ENCODE measurements at places on chromosomes 5 and 9.
A peak's percentile ranks its signal among the peaks of the same experiment; 100 is the strongest.

GRCh38 chr5:39494107-39494510 lies 69.3 kb upstream of the DAB2 start:
- no peak for DNase-seq

DNA sequence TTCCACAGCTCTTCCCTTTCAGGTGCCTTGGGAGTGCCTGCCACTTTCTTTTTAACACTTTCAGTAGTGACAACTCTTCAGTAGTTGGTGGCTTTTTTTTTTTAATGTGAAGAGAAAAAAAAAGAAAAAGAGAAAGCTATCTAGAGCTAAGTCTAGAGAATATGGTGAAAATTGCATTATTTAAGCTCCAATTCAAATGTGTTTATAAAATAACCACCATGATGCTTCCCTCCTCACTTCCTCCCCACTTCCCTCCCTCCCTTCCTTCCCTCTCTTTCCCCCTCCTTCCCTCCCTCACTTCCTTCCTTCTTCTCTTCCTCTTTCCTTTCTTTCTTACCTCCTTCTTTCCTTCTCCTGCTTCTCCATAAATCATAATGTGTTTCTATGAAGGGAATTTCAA lies 456.7 kb upstream of the ACTBL2 start:
- DNase-seq: no peak

DNA sequence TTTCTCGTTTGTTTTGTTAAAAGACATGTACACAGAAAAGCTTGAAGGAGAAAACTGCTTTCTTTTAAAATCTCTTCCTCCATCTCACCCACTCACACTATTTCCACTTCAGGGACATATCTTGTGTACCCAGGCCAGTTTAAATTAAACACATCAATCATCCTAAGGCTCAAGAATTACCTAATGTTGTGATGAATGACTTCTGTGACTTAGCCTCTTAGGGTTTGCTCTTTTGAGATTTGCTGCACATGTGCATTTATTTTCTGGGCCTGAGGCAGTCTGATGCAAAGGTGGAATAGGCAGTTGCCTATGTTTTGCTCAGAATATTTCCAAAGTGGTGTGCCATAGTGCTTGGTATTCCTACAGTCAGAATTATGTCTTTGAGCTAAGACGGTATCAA lies 439.9 kb upstream of the CHD1 start:
- no peak for DNase-seq

GRCh38 chr5:73853091-73853490 lies 227.1 kb downstream of the ARHGEF28 start:
- DNase-seq: no peak

GRCh38 chr5:138538943-138539627 lies 4.0 kb downstream of the ETF1 start:
- no peak for DNase-seq

DNA sequence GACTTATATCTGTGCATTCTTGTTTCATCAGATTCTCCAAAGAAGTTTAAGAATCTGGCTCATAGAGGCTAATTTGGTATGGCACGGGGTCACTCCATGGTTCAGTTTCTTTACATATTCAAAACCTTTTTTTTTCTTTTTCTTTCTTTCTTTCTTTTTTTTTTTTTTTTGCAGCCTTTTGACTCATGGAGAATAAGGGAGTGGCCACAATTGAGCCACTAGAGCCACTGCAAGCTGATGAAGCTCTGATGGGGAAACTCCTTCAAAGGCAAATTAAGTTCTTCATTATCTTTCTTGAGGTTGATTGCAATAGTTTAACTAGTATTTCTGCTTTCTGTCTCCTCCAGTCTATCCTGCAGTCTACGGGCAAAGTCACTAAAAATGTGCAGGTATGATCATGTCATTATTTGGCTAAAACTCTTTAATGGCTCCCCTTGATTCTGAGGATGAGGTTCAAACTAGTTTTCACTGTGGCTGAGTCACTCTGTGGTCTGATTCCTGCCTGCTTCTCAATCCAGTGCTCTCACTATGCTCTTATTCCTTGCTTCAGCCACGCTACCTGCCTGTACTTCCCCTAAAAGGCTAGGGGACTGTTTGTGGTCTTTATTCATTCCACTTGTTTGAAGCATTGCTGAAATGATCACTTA lies 93.5 kb upstream of the RIOK2 start:
- no peak for DNase-seq

- no peak for DNase-seq
Observed at GRCh38 chr9:134033516-134034214, 8.4 kb downstream of the BRD3OS start.

- no peak for DNase-seq
Observed at GRCh38 chr9:113299800-113300292, 3.3 kb downstream of the RNF183 start.

- DNase-seq: no peak
Observed at GRCh38 chr5:167051402-167051768, 1240.1 kb upstream of the WWC1 start.

- no peak for DNase-seq
Observed at GRCh38 chr5:145796318-145796717, 38.8 kb downstream of the PRELID2 start.

- no peak for DNase-seq
Observed at GRCh38 chr9:121746411-121746810, 95.0 kb downstream of the DAB2IP start.

DNA sequence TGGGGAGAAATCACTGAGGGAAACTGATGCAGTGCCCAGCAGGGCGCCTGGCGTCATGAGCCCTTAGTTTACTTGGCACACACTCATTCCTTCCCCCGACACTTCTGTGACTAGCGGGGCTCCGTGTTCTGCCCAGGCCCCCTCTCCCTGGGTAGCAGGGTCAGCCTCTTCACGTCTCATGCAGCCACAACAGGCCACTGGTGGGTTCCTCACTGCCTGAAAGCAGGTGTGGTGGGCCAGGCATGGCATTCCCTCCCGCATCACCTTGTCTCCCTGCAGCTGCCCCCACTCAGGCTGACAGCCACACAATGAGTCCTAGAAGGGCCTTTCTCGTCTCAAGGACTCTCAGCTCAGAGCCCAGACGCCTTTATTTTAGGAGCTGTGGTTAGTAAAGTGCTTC lies 51.1 kb upstream of the CPLX2 start:
- DNase-seq: no peak

DNA sequence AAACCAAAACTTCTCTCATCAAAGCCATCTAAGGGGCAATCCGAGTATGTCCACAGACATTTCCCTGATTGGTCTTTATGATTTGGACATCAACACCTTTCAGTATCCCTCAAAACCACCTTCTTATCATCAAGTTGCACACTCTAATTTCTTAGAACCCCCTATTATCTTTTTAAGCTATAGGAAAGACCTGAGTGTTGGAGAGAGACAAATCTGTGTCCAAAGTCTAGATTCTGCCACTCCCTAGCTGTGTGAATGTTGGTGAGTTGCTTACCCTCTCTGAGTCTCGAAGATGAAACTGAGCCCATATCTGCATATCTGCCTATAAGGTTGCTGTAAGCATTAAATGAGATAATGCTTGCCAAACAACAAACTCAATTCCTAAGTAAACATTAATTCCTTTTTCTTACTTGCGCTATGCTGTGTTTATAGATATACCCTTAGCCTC lies 159.1 kb downstream of the DOCK8 start:
- DNase-seq: no peak

- DNase-seq: no peak
Observed at GRCh38 chr5:96716716-96717115, 54.5 kb downstream of the CAST start.

DNA sequence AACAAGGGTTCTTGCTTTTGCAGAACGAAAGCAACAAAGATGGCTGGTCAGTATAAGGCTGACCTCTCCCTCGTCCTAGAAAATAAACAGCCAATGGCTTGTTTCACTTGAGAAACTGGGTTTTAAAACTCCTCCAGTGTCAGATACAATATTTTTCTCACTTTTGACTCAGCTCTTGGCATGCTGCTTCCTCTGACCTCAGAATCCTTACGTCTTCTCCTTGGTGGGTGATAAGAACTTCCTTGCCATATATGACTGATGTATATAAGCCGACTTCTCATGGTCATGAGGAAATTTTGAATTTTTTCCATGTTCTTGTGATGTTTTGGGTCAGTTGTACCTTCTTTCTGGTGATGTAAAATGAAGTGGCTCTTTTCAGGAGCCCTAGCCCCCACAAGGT lies 3.8 kb downstream of the ZNF618 start:
- no peak for DNase-seq

- DNase-seq: no peak
Observed at GRCh38 chr9:33750307-33750838, 45.0 kb upstream of the PRSS3 start.

DNA sequence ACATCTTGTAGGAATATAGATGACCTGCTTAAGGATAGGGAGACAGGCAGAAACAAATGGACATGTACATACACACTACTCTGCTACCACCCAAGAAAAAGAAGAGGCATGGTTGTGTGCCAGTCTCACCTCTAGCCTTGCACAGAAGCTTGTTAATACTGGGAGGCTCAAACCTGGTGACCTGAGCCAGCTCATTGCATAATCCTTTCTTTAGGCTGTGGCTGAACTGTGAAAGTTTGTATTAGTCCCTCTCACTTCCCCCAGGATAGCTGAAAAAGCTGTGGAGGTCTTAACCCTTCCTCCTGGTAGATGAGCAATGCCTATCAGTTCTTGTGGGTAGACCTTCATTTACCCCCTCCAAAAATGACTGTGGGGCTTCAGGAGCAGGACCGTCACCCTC lies 28.7 kb downstream of the TPD52L3 start:
- DNase-seq: no peak

DNA sequence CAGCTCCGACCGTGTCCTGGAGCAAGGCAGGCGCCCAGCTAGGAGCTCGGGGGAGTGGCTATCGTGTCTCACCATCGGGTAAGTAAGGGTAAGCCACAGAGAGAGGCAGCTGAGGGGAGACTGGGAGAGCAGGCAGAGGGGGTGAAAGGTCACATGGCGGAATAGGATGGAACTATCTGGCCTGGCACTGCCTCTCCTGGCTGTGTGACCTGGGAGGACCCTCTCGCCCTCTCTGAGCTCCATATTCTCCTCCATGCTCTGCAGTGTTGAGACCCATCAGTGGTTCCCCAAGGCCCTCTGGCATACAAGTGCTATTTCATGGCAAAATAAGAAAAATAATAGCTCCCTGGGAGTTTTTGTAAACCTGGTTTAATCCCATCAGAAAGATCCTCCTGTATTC lies 43.9 kb upstream of the ASS1 start:
- DNase-seq: no peak

DNA sequence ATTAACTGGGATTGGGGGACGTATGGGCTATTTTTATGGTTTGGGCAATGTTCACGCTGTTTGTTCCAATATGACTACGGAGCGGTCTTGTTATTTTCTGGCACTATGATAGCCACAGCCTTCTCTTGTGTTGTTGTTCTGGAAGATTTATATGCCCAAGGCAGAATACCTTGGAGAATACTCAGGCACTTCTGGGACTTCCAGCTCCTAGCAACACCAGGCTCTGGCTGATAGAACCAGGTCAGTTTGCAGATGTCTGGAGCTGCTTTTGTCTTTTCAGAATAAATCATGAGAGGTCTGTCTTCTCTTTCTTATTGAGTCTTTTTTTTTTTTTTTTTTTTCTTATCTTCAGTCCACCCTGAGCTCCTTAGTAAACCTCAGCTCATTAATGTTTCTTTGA lies 262.5 kb downstream of the MED10 start:
- no peak for DNase-seq

DNA sequence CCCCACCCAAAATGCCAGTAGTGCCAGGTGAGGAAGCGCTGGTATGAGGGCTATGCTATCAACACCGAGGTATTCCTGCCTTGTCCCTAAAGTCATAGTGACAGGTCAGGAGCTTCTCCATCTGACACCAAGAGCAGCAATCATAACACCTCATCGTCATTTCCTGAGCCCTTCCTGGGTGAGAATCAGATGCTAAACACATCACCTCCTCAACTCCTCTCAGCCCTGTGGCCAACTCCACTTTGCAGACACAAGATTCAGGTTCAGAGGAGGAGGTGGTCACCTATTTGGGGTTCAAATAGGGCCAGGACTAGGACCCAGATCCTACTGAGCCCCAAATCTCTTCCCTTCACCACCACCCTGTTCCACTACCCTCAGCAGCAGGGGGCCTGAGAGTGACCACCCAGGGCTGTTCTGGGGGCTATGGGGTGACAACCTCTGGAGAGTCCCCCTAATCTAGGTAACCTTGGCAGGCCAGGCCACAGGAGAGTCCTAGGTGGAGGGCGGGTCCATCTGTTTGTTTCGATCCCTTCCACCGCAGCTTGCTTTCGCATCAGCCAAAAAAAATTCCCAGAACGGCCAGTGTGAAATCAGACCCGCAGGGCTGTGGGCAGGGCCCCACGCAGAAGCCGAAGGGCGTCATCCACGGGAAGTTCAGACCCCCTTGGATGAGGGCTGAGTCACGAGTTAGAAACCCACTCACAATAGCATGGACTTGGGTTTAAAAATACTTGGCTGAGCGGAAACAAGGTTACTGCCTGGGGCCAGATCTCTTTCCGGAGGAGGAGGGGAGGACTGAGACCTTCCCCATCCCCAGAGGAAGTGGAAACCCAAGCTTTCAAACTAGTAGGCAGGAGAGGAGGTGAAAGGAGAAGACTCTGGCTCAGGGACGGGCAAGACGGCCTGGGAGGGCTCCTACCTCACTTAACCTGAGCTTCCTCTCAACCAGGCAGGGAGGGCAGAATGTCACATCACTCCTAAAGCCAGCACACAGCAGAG lies 8.7 kb downstream of the STK10 start:
- peak; percentile 60 for DNase-seq

DNA sequence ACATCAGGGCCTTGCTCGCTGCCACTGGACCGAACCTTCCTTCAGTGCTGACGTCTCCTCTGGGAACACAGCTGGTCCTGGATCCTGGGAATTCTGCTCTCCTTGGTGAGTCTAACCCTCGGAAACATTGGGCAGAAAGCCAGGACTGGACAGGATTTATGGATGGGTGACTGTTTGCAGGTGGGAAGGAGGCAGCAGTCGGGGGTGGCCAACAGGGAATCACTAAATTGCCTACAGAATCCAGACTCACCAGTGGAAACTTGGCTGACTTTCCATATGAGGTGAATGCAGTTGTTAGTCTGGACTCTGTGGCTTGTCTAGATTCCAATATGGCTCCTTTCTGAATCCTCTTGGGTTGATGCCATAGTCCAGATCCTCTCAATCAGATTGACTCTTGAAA lies 203.1 kb downstream of the SAXO1 start:
- DNase-seq: no peak

DNA sequence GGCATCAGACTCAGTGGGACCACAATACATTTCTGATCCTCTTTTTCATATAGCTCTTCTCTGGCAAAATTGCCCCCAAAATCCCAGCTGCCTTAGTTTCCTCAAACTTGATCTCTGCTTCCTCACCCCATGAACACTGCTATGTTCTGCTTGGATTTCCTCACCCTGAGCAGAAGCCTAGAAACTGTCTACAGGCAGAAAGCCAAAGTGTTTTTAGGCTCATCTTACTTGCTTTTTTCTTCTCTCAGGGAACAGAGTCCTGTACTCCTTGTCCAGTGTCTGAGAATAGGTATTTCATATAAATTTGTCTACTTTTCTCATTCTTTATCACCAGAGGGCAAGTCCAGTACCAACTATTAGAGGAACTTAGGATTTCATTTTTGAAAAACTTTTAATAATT lies 21.5 kb upstream of the UBAP1 start:
- DNase-seq: no peak
